ENCODE measurements at places on chromosomes 1 and 21.
A peak's percentile ranks its signal among the peaks of the same experiment; 100 is the strongest.

DNA sequence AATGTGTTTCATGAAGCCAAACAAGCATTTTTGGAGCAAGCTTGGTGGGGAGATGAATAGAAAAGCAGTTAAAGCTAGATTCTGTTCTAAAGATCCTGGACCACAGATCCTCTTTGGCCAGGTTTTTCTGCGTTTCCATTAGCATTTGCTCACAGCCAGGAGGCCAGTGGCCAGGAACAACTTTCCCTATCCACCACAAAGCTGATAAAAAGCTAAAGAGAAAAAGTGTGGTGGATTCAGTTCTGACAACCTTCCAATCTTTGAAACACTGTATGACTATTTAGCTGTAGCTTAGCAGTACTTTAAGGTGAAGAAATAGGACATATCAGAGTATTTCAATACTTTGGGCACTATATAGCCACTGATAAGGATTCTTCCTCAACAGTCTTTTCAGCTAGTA is 3.0 kb upstream of the NEK7 start:
- DNase-seq: no peak

DNA sequence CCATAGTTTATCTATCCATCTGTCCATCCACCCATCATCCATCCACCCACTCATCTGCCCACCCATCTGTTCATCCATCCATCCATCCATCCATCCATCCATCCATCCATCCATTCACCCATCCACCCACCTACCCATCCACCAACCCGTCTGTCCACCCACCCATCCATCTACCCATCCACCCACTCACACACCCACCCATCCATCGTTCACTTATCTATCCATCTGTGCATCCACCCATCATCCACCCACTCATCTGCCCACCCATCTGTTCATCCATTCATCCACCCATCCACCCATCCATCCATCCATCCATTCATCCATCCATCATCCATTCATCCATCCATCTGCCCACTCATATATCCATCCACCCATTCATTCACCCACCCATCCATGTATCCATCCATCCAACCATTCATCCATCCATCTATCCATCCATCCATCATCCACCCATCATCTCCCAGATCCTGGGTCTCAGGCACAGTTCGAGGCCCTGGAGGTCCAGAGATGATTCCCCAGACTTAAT is 88.2 kb upstream of the WNT4 start:
- no peak for DNase-seq

- DNase-seq: no peak
These were observed 29.9 kb downstream of the TTF2 start for GRCh38 chr1:117089996-117090395.

DNA sequence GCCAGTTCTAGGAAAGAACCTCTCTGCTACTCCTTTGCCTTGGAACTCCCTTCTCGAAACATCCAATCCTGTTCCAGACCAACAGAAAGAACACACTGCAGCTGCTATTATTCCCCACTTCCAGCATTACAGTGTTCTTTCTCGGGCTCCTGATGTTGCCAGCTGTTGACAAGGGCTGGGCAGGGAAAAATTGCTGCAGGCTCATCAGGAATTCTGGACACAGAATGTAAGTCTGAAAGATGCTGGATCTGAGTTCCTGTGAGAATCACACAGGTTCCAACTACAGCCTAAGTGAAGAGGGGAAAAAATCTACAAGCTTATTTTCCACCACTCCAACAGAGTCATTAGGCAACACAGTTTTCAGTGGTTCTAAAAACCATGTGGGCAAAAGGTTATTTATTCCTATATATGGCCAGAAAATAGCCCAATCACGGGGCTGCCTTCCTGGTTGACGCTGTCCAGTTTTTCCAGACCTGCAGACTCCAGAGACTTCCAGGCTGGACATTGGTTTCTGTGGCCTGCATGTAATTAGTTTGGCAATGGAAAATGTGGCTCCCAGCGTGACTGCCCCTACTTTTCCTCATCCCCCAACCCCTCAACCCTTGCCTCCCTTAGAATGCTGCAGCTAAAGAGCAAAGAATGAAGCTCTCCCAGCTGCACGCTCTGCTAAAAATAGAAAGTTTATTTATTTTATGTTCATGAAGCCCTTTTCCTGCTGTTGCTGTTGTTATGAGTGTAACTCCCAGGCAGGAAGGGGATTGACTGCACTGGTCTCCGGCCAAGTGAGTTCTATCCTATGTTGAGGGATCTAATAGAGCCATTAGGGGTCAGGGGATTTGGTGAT is 8.3 kb upstream of the KIAA0040 start:
- DNase-seq: no peak

- no peak for DNase-seq
These were observed 267.2 kb downstream of the ZNF648 start for GRCh38 chr1:181794332-181794731.

DNA sequence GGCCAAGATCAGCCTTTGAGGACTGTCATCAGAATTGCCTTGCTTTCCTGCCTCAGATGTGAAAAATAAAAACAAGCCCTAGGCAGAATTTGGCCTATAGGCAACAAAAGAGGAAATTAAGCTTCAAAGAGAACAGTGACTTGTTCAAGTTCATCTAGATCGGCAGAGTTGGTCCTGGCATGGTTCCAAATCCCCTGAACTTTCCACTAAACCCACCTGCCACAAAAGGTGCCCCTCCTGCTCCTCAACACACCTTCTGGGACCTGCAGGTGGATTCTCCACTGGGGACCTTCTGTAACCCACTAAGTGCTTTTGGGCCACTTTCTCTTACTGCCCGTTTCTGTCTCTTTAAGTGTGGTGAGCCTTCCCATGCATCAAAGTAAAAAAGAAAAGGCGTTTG is 42.5 kb upstream of the LRRN2 start:
- no peak for DNase-seq

- DNase-seq: no peak
These were observed 372.6 kb upstream of the LRRC7 start for GRCh38 chr1:69195136-69195535.

DNA sequence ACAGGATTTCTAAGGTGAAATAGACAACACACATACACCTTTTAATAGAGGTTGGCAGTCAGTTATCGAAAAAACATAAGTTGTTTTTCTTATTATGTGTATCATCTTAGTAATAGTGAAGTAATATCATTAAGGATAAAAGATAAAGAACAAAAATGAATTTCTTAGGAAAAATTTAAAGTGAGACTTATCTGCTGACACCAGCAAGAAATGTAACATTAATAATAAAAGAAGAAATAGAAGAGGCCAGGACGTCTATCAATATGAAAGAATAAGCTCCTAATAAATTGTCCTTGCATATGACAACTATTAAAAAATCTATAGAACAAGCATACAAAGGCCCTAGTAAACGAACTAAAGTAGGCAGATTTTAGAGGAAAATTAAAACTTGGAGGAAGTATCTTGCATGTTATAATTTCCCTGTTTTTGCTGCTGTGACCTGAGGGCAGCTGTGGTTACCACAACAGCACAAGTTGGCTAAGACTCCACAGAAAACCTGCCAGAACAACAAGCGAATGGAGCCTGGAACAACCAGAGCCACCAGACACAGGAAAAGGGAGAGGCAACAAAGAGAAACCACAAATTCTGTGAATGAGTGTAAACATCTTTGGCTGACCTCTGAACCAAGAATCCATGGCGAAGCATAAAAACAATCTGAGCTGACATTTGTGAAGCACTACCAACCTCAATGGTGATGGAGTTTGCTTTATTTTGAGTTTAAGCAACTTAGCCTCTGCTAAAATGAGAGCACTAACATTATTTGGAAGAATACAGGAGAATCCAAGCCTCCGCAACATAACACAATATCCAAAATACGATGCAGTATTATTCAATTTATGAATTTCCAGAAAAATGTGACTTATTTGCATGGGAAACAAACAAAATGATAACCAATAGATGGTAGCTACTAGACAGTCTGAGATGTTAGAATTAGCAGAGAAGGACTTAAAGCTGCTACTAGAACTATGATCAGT is 207.5 kb downstream of the KCNT2 start:
- no peak for DNase-seq

DNA sequence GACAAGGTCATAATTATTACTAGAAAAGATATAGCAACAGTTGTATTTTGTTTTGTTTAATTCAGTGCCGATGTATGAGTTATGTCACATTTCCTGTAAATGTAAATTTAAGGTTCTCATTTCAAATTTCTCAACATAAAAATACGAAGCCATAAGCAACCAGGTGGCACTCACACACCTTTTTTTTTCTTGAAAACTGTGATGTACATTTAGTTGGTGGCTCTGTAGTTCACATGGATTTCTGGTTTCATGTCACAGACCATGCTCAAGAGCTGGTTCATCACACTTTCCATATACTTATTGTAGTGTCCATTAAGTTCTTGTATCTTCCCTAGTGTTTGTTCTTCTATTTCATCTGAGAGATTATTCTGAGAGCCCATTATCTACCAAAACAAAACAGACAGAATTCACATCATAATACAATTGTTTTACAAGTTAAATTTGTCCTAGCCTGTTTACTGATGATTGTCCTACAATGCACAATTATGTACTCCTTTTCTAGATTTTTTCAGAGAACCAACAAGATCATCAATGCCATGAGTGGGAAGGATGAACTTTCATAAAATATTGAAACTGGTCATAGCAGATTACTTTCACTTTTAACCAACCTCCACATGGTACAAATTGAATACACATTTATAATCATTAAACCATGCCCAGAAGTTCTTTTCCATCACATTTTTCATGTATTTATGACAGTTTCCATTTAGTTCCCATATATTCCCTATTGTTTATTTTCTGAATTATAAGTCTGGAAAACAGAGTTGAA is 17.1 kb downstream of the ATP6V1G3 start:
- DNase-seq: peak; percentile 75

DNA sequence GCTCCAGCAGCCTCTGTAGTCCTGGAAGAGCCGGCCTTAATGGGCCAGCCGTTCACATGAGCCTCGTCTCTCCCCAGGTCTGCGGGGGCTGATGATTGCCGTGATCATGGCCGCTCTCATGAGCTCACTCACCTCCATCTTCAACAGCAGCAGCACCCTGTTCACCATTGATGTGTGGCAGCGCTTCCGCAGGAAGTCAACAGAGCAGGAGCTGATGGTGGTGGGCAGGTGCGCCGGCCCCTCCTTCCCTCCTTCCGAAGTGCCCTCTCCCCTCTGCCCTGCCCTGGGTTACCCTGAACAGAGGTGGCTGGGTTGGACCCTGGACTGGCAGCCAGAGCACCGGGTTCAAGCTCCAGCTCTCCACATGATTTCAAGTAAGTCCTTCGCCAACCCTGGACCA is 13.1 kb downstream of the SLC5A9 start:
- DNase-seq: no peak

DNA sequence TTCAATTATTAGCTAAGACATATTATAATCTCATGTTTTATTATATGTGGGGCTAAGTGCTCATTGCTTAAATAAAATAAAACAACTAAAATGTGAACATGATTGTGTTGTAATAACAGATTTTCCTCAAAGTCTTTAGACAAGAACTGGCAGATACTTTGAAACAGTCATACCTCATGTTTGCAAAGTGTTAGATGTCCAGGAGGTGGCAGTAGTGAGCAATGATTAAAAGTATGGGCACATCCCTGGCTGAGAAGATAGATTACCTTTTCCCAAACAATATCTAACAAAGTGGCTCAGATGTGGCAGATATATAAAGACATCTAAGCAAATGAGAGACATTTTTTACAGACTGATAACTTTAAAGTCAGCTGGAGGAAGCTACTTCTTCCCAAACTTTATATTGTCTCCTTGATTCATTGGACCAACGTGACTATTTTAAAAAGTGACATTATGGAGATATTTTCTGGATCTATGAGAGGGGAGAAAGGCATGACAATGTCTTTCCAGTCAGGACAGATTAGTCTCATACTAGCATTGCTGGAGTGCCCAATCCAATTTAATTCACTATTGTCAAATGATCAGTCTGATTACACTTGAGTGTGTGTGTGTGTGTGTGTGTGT is 269.8 kb downstream of the S1PR1 start:
- DNase-seq: peak; percentile 57

- no peak for DNase-seq
These were observed 22.7 kb upstream of the SFT2D2 start for GRCh38 chr1:168202941-168203654.

GRCh38 chr1:33231166-33231565 is 25.1 kb upstream of the ZNF362 start:
- no peak for DNase-seq

GRCh38 chr1:219342836-219343235 is 169.2 kb downstream of the LYPLAL1 start:
- DNase-seq: no peak

DNA sequence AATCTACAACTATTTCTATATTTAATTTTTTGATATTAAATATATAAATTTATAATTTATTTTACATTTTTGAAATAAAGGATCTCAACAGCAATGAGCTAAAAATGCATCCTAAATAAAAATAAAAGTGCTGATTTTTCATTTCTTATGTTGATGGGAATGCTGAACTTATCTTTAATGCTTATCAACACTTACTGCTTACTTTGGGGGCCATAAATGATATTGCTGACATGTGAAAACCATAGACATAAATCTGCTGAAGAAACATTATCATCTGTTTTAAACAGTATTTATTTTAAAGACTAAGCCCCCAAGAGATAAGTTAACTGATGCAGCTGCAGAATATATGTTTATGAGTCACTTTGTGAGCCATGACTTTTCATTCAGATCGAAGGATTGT is 594.1 kb upstream of the PKN2 start:
- no peak for DNase-seq

DNA sequence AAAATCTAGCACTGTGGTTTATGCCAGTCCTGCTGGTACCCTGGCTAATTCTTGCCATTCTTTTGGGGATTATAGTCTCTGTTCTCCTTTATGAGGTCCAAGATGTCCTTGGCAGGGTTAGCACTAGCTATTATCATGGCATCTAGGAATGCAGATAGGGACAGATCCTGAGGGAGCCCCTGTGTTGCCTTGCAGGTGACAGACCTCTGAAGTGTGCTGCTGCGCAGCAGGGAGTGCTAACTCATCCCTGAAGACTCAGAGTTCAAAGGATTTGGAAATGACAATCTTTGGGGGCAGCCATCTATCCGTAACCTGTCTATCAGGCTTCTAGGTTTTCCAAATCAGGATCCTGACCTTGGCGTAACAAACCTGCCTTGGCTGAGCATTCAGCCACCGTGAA is 16.3 kb downstream of the ZFYVE9 start:
- no peak for DNase-seq

- DNase-seq: no peak
These were observed 17.9 kb downstream of the ELAPOR1 start for GRCh38 chr1:109131800-109132199.

DNA sequence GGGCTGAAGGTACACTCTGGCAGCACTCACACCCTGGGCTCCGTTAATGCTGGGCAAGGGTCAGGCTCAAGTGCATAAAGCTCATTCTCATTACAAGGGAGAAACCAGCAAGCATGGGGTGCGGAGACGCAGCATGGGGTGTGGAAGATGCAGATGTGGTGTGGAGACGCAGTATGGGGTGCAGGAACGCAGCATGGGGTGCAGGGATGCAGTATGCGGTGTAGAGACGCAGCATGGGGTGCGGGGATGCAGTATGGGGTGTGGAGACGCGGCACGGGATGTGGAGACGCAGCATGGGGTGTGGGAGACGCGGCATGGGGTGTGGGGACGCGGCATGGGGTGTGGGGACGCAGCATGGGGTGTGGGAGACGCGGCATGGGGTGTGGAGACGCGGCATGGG is 390.7 kb downstream of the NPHP4 start:
- DNase-seq: no peak

- DNase-seq: no peak
These were observed 4.0 kb upstream of the FOXD3 start for GRCh38 chr1:63318201-63318979.
